ENCODE measurements at places on chromosomes 3 and 15.

GRCh38 chr3:122088531-122088930 is 33.4 kb downstream of the CD86 start:
- DNase-seq, result no peak

- no peak for DNase-seq
Observed at GRCh38 chr3:137815251-137815650, 51.1 kb downstream of the SOX14 start.

DNA sequence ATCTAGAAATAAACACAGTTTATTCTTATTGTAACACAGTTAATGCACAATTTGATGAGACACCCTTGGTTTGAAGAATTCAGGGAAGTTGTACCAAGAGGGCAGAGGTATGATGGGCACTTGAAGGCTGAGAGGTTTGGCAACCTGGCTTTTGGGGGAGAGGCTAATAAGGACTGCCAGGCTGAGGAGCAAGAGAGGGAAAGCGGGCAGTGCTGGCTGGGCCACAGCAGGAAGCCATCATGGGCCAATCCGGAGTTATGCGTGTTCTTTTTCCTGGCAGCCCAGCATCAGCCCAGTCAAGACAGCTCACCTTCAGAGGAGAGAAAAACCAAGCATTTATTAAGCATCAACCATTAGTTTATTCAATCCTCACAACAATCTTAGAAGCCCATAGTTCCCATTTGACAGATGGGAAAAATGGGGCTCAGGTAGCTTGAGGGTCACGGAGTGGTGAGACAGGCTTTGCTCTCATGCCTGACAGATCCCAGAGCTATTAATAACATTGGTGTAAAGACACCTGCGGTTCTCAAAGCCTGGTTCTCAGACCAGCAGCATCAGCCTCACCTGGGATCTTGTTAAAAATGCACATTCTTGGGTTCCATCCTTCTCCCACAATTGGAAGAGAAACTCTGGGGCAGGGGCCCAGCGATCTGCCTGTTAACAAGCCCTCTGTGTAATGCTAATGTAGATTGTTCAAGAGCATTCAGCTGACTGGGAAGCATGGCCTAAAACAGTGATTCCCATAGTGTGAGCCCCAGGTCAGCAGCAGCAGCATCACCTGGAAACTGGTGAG is 183.7 kb downstream of the NTRK3 start:
- DNase-seq, result no peak

DNA sequence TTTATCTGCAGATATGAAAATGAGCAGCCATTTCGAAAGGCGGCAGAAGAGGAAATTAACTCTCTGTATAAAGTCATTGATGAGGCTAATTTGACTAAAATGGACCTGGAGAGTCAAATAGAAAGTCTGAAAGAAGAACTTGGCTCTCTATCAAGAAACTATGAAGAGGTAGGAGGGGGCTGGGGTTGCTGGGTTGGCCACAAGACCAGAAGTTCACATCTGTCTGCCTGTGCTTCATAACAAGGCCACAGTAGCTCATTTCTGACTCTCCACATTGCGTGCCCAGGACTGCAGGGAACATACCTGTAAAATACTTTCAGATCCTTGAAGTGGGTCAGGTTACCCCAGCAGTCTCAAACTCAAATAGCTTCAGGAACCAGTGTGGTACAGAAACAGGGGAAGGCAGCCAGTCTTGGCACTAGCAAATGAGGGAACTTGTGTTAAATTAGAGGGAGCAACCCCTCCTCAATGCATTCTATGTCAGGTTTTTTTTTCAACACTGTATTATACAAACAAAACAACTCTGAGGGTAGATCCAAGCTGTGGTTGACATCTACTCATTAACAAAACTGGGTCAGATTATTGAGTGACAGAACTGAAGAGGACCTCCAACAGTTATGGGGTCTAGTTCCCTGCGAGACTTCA is 48.7 kb downstream of the BFSP2 start:
- peak; percentile 90 for DNase-seq

- DNase-seq, result no peak
Observed at GRCh38 chr3:31688984-31689383, 156.3 kb downstream of the STT3B start.

DNA sequence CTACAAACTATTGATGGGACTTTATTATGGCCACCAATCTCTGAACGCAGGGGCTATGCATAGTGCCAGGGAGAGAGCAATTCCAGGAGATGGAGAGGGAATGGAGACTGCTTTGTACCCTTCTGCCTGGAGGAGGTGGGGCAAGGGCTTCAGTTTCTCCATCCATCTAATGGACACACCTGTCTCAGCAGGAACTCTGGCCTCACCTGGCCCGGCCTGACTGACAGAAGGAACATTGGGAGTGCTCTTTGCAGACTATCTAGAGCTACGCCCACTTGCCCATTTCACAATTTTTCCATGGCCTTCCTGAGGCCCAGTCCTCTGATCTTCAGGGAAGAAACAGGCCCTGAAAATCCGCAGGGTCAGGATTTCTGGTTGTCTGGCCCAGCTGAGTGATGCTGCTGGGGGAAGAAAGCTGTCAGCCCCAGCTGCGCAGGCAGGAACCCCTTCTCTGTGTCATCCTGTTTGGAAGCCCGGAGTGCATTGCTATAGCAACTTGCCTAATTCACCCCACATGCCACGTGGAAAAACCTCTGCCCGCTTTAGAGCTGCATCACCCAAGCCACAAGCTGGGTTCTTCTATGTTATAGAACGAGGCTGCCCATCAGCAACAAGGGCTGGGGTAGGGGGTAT is 6.4 kb downstream of the ITGA11 start:
- DNase-seq, result no peak

DNA sequence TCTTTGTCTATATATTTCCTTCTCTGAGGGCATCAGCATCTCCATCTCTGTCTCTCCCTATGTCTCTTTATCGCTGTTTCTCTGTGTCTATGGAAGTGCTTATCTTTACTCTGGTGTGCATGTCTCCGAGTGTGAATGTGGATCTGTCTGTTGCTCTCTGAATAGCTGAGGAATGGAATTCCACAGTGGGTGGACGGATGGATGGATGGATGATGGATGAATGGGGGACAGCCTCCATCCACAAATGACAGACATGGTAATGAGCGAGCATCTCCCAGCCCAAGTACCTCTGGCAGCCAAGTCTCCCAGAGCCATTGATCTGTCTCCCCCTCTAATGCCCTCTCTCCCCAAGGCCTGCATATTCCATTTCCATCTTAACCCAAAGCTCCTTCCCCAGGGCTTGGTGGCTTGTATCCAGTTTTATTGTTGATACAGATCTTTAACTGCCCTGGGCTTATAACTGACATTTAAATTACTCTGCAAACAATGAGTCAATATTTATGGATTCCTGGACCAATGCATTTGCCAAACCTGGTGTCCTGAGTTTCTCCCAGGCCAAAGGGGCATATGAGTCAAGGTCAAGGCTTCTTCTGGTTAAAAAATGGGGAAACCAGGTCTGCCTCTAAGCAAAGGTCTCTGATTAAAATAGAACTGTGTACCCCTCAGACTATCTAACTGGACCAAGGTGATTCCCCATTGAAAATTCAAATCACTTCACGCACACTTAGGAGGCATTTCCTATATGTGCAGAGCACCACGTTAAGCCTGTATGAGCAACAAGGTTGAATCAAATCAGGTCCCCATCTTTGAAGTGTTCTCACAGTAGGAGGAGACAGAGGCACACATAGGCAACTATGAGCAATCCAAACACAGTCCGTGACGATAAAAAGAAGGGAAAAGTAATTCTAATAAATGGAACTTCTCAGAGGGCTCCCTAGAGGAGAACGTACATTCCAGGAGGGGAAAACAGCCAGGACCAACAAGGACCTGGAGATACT is 109.9 kb downstream of the TLE3 start:
- DNase-seq, result no peak

DNA sequence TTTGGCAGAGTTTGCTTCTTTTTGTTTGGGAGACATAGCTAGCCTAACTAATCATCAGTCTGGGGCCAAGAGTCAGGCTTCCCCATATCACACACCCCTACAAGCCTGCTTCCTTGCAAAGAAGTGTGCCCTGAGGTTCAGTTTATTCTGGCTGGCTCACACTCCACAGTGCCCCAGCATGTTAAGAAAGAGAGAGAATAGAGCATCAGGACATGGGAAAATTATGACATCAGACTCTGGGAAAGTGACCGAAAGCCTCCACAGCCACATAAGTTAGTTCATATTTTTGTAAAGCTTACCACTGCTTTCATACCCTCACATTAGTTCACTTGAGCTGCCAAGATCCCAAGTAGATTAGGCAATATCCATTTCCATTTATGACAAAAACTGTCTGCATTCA is 63.0 kb upstream of the CFAP161 start:
- no peak for DNase-seq

GRCh38 chr3:19527746-19528145 is 379.4 kb downstream of the KCNH8 start:
- no peak for DNase-seq

GRCh38 chr3:195616681-195617080 is 32.9 kb upstream of the APOD start:
- DNase-seq, result no peak

GRCh38 chr15:69729167-69729748 is 276.6 kb downstream of the RPLP1 start:
- peak; percentile 45 for DNase-seq

DNA sequence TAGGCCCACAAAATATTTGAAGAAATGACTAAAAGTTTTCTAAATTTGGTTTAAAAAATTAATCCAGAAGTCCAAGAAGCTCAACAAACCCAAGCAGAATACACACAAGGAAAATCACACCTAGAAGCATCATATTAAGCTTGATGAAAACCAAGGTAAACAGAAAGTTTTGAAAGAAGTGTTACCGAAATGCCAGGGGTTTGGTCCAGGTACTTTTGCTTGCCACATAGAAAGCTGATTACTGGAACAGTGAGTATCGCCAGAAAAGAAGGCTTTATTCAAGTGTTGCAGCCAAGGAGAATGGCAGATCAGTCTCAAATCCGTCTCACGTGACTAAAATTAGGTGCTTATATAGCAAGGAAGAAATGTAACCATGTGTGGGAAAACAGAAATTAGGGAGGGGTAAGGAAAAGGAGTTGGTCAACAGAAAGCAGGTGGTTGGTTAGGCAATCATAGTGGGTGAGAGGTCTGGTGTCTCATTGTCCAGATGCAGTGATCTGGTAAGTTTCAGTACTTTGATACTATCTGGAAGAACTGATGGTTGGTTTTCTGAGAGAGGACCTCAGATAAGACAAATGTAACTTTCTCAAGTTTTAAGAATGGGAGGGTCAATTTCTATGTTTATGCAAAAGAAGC is 96.9 kb upstream of the MYRIP start:
- no peak for DNase-seq

DNA sequence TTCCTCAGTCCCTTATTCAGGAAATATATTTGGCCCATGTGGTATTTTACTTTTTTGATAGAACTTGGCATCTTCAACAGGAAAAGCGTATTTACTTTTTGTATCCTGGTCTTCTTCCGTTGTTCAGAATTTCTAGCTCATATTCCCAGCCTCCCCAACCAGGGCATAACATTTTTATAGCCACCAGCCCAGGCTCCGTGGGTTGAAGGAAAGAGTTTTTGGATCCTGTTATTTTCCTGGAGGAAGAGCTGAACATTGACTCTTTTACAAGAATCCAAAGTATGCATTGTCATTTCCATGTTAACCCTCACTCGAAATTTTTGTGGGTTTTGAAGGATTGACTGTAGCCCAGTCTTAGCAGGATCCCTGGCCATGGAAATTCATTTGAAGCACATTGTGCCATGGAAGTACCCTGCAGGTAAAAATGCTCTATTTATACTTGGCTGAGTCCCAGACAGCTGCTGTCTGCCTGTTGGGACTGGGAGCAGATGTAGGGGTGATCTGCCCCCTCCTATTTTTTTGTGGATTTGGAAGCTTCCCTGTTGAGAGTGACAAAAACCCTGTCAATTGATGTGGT is 98.8 kb downstream of the AKAP13 start:
- DNase-seq, result no peak

- DNase-seq, result no peak
Observed at GRCh38 chr15:63180746-63181145, 8.7 kb upstream of the RAB8B start.

- no peak for DNase-seq
Observed at GRCh38 chr3:13710251-13710650, 161.3 kb downstream of the FBLN2 start.

- no peak for DNase-seq
Observed at GRCh38 chr3:187717572-187717971, 15.2 kb upstream of the RTP2 start.

- no peak for DNase-seq
Observed at GRCh38 chr15:60546744-60547143, 67.8 kb upstream of the ICE2 start.

GRCh38 chr3:48039487-48040190 is 23.4 kb upstream of the MAP4 start:
- no peak for DNase-seq

GRCh38 chr3:112508860-112509259 is 9.6 kb upstream of the BTLA start:
- DNase-seq, result no peak

DNA sequence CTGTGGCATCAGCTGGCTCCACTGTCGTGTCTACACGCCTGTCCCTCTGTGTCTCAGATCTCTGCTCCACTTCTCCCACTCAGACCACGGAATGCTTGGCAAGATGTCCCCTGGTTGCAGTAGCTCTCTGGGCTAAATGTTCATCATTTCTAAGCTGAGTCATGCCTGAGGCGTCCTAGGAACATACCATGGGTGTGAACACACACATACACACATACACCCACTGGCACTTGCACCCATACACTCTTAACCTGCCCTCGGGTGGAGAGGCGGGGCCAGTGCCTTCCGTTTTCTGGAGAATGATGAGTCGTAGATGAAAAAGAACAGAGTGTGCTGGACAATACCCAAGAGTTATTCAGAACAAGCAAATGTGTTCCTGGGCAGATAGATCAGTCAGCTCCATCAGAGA is 72.4 kb downstream of the SENP2 start:
- no peak for DNase-seq

DNA sequence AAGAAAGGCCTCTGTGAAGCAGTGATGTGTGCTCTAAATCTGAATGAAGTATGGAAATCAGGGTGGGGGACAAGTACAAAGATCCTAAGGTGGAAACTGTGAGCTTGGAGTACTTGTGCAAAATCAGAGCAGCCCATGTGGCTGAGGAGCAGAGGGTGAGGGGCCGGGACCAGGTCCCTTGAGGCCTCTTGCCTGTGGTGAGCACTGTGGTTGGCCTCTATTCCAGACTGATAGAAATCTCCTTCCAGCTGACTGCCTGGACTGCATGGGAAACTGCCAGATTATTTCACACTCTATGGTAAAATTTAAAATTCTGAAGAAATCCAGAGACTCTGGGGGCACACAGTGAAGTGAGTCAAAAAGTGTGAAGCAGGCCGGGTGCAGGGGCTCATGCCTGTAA is 81.4 kb downstream of the TM4SF4 start:
- no peak for DNase-seq

DNA sequence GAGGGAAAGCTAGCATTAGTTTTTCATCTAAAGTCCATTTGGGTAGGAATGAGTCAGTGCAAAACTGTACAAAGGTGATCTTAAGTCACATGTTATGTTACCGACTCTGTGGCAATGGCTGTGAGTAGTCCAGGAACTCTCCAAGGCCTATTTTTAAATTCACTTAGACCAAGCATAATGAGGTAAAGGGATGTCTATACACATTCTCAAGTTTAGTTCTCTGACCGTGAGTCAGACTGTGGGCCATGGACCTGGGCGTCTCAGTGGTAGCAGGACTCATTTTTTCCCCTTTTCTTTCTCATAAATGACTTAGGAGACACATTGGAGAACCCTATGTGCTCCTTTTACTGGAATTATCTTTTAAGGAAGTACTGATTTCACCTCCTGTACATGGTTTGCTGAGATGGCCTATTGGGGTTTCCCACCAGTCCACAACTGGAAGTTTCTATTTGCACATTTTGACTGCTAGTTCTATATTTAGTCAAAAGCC is 488.7 kb upstream of the TPRG1 start:
- no peak for DNase-seq

All from MM.1S (cell line).